Stimulated activated CD4-positive, alpha-beta T cell treated with anti-CD3 and anti-CD28 coated beads, Interleukin-1b, Interleukin-23, amount 100 ng/mL, for 24 hours (primary cell): ENCODE measurements at places on chromosomes 6 and 20.

- DNase-seq, result no peak
These were observed 104.8 kb upstream of the KCNG1 start for GRCh38 chr20:51127713-51128112.

DNA sequence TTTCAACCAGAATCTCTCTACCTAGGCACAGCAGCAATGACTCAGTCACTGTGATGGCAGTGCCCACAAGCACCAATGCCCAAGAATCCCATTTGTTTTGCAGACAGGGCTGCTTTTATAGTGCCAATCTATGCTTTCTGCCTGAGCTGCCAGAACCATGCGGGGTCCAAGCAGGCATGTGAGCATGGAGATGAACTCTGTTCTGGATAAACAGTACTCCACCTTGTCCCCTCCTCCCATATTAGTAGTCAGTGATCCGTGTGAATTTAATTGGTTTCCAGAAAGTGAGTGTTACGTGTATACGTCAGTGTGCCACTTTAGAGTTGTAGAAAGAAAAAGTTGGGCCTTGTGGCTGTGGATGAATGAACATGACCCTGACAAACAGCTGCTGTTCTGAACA lies 79.4 kb downstream of the SASH1 start:
- DNase-seq, result no peak

GRCh38 chr6:109121411-109121810 lies 26.1 kb downstream of the CEP57L1 start:
- no peak for DNase-seq

- DNase-seq, result no peak
These were observed 94.5 kb upstream of the FOXP4 start for GRCh38 chr6:41451515-41452163.

GRCh38 chr20:13422637-13423036 lies 201.6 kb downstream of the ISM1 start:
- no peak for DNase-seq

- DNase-seq, result peak; percentile 95
These were observed at the start of gene C6orf89 for GRCh38 chr6:36885461-36886401. Gene C6orf89 (plus strand): TSS chr6:36885952. CDS start chr6:36899445, 13,493 bp downstream.

GRCh38 chr6:87574237-87574804 lies 15.5 kb downstream of the RARS2 start:
- no peak for DNase-seq

DNA sequence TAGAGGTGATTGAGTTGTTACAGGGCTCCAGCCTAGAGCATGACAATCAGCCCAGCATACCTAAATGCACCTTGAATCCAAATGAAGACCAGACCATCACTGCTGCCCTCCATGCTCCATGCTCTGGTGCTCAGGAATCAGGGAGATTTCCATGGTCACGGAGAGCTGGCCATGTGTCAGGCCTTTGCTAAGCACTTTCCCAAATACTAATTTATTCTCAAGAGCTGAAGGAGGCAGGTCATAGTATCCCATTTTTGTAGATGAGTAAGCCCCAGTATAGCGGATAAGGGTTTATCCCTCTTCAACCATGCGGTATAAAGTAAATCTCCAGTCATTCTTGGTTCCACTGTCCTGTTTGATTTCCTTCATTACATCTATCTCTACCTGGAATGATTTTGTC lies 240.8 kb downstream of the TFAP2A start:
- no peak for DNase-seq

GRCh38 chr6:14974792-14975470 lies 270.9 kb upstream of the JARID2 start:
- no peak for DNase-seq

DNA sequence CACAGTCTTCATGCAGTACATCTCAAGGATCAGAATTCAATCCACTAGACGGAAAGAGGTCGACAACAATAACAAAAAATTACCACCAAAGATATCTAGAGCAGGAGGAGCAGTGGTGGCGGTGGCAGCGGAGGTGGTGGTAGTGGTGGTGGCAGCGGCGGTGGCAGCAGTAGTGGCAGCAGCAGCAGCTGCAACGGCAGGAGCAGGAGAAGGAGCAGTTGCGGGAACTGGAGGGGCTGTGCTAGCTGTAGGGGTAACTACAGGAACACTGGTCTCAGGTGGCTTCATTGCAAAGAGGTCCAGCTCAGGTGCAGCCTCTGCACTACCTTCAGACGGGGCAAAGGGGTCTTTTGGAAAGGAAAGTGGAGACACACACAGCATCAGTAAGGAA lies 81.1 kb downstream of the PRSS35 start:
- no peak for DNase-seq

GRCh38 chr6:50819904-50820868 lies 1.5 kb downstream of the TFAP2B start:
- DNase-seq, result no peak

- no peak for DNase-seq
These were observed 70.7 kb downstream of the SOBP start for GRCh38 chr6:107560657-107561056.

DNA sequence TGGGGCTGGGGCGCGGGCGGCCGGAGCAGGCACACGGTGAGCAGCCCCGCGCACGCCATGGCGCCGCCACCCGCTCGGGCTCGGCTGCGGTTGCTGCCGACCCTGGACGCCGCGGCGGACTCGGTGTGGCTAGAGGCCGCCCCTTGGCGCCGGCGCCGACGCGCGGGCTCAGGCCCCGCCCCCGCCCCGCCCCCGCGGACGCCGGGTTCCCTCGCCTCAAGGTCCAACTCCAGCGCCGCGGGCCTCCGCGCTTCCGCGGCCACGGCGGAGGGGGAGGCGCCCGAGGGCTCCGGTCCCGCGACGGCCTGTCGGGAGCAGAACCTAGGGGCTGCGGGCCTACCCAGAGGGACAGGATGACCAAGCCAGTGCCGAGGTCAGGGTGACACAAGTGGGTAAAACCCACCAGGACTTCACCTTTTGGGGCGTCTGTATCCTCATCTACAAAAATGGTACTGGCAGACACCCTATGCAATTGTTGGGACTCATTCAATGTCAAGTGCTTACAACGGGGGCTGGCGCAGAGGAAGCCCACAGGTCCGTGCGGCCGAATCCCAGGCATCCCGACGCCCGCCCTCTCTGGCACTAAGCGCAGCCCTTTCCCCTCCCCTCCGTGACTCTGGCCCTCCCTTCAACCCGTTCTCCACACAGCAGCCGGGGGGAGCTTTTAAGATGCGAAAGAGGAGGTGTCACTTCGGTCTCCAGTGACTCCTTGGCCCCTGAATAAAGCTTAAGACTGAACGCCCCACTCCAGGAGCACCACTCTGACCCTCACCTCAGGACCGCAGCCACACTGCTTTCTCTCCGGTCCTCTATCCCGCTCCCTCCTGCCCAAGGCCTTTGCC lies at the start of gene NECAB3:
NECAB3 (minus strand) TSS at position 135 of the 842 bp plus-strand sequence; CDS start at position 59, 76 bp downstream.
- DNase-seq, result no peak

DNA sequence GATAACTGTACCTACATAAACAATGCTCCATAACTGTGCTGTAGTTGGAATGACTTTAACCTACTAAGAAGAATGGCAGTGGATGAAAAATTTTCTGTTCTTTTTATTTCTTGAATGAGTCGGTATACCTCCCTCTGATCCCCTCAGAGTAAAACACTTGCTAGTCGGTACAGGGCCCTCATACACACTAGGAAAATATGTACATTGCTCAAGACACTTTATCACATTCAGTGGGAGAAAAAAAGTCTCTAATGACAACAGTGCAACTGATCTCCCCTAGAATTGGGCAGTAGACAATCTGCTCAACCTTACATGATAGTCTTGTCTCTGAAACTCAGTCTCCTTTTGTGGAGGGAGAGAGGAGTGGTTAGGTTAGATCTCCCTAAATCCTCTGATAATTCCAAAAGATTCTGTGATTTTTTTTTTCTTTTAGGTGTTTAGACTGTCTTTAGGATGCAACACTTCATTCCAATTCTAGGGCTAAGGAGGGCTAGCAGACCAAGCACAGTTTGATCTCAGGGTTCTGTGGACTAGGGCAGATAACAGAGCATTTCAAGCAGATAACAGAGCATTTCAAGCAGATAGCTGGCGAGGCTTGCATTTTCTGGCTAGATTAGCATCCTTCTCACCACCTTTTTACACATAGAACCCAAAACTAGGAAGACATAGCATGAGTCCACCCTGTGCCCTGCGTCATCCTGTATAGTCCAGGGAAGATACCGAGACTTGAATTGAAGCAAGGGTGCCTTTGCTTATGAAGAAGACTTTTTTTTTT lies 100.3 kb upstream of the TNFAIP3 start:
- DNase-seq, result no peak

- DNase-seq, result no peak
These were observed 30.5 kb upstream of the ADGRF1 start for GRCh38 chr6:47072667-47073066.

DNA sequence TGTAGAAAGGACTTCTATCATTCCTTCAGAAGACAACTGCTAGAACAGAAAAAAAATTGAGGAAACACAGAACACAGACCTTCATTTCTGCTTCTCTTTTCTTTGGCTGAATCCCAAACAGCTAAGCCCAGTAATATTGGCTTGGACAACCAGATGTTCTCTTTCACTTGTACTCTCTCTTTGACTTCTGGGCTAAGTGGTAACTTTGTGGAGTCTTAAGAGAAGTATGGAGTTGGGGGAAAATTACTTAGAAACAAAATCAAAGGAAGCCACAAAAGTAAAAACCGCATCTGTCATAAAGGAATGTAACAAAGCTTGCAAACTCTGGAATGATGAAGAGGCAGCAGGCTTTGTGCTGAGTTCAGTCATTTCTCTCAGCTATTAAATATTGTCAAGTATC lies 587.5 kb downstream of the CBLN4 start:
- DNase-seq, result no peak

DNA sequence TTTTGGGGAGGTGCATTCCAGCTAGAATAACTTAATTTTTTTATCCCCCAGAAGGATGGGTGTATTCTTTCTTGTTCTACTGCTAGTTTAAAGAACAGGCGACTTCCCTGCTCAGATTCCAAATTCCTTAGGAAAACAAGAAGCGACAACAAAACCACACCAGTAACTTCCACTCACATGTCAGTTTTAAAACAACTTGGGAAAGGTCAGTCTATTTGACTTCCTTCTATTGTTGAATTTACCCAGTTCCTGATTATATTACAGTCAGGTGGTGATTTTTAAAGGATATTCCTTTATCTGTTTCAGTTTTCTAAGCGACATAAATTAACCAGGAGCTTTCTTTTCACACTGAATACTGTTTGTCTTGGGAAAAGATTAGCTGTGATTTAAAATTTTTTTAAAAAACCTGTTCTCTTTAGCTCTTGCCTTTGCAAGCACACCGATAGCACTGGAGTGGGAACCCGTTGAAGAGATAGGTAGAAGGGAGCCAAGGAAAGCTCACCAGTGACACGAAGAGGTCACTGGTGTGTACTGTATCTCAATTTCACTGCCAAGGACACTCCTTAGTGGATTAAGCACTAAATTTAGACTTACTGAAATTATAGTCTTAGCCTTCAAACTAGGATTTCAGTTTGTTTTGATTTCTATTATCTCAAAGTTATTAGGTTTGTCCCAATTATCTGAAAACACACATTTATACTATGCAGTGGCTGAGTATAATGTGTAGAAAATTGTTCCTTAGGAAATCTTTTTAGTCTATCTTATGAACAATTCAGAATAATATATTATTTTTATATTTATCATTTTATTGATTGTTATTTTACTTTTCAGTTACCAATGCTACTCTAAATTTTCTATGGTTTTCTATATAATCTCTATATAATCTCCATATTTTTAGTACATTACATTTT lies 22.3 kb downstream of the MARCKS start:
- DNase-seq, result no peak

DNA sequence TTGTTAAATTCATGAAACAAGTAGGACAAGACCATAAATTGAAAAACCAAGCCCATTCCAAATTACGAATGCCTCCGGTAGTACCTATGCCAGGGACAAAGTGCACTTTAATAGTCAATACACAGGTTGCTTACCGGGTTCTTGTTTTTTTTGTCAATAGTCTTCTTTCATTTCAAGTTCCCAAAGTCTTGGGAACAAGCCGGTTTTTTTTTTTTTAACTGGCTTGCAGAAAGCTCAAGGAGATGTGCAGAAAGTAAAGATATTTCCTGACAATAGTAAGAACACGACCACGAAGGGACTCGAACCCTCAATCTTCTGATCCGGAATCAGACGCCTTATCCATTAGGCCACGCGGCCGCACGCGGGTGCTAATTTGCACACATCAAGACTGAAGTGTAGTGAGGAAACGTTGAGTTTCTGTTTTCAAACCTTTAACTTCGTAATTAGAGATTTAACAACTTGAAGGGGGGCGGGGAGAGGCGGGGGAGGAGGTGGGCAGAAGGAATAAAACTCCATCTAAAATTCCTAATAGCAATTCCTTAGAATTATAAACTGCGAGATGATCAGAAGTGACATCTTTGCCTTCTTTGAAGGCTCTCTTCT lies 181.0 kb downstream of the TRIM27 start:
- DNase-seq, result peak; percentile 29

DNA sequence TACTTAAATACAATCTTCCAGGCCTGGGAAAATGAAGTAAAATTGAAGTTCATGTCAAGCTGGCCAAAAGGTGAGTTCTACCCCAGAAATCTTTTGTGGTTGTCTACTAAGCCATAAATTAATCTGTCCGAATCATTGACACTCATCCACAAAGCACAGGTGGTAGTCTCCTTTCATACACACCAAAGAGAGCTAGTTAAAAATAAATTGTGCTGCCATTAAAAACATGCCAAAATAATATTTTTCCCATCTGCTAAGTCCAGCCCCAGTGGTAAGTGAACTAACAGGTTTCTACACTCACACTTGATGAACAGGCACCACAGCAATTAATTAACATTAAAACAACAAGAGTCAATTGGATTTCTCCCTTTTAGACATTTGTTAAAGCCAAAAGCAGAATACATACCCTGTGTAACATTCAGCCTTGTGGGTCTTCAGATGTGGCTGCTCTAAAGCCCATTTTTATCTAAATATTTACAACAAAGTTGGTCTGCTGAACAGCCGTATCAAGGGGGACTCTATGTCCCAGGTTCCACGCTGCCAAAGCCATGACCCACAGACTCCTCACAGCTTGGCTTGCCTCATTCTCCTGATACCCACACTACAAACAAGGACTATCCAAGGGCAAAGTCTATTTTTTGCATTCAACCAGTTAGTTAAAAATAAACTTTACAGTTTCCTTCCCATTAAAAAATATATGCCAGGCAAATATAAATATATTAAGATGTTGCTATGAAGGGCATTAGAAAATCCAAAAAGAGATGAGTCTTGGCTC lies 490.4 kb downstream of the BMP2 start:
- DNase-seq, result no peak

GRCh38 chr6:45072016-45072415 lies 256.1 kb upstream of the RUNX2 start:
- no peak for DNase-seq

DNA sequence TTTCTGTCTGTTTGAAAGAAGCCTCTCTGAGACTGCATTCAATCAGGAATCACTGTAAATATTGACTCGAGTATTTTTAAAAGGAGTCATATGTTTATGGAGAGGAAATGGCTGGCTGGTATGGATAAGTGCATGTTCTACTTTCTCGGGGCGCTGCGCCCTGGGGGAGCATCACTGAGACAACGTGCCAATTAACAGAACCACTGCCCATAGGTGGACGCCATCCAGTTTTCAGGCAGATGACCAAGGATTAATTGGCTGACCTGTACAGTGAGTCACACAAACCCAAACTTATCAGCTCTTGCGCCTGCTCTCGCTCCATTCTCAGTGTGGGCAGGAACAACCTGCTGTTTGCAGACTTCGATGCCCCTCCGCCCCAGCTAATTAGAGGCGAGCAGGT lies 571.2 kb downstream of the QKI start:
- DNase-seq, result no peak

- DNase-seq, result no peak
These were observed 207.7 kb downstream of the MAFB start for GRCh38 chr20:40481337-40481736.
